Stimulated activated CD8-positive, alpha-beta memory T cell treated with anti-CD3 and anti-CD28 coated beads, Interleukin-15, amount 100 ng/mL, for 1 hour (primary cell): ENCODE measurements at places on chromosomes 4 and X.

- no peak for DNase-seq
Measured at GRCh38 chr4:144666539-144667175, 20.7 kb downstream of the HHIP start.

GRCh38 chr4:147842573-147842972 lies 110.7 kb downstream of the ARHGAP10 start:
- DNase-seq = no peak

DNA sequence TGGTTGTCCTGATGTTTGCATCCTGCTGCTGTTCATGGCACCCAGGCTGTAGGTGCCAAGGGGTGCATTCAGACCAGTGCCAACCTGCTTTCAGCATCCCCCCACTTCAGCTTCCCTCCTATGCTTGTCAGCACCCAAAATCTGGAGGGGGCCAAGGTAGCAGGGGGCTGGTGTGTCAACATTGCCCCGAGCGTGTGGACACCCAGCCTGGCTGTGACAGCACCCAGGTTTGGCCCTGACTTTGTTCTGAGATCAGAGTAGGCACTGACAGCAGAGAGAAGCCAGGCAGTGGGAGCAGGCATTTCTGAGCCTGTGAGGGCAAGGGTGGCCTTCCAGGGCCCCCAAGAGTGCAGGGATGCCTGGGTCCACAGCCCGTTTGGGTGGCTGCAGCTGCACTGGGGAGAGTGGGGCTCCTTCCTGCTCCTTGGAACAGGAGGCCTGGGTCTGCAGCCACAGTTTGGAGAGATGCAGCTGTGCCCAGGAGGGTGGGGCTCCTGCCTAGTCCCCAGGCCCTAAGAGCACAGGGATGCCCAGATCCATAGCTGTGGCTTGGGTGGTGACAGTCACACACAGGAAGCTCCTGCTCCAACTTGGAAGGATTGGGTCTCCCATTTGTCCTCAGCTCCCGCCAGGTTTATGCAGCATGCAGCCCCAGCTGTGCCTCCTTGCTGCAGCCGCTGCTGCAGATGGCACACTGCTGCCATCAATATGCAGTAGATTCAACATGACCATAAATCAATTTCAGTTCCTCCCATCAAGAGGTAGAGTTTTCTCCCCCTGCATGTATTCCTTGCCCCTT lies 12.3 kb upstream of the PPM1K start:
- DNase-seq = no peak

GRCh38 chrX:129825746-129826505 lies 17.8 kb downstream of the ZDHHC9 start:
- no peak for DNase-seq

- no peak for DNase-seq
Measured at GRCh38 chr4:180179146-180179545, 2064.1 kb upstream of the TENM3 start.

DNA sequence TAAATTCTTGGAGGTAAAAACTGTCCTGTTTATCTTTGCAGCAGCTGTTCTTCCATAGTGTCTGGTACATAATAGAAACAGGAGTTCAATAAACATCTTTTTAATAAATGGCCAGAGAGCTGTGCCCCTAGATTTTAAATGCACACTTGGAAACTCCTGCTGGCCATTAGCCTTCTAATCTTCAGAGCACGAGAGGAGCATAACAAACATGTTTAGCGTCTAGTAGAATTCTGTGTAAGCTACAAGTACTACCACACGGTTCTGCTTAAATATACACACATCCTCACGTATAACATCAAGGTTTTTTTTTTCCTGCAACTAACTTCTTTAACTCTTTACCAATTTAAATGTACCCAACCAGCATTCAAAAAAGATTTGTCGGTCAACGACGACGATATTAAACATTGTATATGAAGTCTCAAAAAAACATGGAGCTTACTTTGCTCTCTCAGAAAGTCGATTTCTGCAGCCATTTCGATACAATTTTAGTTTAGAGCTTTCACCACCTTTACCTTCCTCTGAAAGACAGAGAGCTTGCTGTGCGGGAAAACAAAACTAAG lies 628 bp downstream of the SCLT1 start:
- no peak for DNase-seq

DNA sequence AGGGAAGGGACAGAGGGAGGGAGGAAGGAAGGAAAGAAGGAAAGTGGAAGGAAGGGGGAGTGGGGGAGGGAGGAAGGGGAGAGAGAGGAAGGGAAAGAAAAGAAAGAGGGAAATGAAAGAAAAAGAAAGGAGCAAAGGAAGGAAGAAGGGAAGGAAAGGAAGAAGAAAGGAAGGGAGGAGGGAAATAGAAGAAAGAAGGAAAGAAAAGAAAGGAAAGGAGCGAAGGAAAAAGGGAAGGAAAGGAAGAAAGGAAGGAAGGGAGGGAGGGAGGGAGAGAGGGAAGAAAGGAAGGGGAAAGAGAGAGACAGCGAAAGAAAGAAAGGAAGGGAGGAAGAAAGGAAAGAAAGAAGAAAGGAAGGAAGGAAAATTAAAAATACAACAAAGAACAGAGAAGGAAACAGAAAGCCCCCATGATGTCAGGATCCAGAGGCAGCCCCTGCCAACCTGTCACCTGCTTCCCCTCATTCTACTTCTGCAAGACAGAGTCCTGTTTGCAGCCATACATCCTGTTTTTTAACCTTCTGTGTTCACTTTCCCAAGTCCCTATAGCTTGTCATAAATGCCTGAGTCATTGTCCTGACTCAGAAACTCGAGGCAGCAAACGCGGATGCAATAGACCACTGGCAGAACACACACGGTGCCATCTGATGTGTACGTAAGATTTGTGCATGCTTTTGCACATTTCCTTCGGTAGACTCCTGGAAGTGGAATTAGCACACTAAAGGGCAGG lies 77.0 kb upstream of the C4orf50 start:
- no peak for DNase-seq

DNA sequence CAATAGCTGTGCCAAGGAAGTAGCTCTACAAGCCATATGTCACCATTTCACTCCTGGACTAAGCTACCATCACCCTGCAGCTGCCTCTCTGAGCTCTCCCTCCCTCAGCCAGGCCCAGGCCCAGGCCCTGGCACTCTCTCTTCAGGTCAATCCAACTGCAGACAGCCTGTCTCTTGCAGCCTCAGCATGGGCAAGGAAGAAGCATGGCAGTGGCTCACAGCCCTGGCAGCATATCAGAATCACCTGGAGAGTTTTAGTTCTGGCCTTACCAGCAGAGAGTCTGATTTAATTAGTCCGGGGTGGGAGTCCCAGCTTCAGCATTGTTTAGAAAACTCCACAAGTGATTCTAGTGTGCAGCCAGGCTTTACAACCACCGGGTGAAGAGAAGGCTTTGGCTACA lies 31.5 kb downstream of the NALF2 start:
- DNase-seq = no peak

DNA sequence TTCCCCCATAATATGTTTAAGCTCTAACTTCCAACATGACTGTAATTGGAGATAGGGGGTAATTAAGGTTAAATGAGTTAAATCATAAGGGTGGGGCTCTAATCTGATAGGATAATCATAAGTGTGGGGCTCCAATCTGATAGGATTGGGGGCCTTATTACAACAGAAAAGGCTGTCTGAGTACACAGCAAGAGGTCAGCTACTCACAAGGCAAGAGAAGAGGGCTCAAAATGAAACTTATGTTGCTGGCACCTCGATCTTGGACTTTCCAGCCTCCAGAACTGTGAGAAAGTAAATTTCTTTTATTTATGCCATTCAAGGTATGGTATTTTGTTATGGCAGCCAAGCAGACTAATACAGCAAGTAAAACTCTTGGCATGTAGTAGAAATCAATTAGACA lies 16.4 kb downstream of the SH2D1A start:
- no peak for DNase-seq

GRCh38 chrX:13285693-13286092 lies 34.2 kb downstream of the ATXN3L start:
- no peak for DNase-seq

DNA sequence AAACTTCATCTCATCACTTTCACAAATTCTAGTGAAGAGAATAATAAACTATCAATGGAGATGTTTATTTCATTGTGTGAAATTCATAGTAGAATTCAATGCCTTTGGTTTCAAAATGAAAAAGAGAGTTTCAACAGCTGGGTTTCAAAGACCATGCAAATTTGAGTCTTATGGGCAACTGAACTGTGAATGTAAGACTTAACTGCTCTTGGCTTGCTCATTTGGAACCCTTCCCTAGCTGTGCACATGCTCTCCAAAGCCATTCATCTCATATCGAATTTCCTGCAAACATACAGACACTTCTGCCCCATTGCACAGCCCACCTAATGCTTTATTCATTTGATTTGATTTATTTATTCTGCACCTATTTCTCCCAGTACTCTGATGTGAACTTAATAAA lies 154.5 kb downstream of the GRXCR1 start:
- no peak for DNase-seq

GRCh38 chr4:83305187-83305586 lies 20.6 kb upstream of the COQ2 start:
- DNase-seq = no peak

- DNase-seq = no peak
Measured at GRCh38 chr4:169959254-169959653, 66.9 kb downstream of the MFAP3L start.

GRCh38 chr4:100848841-100849240 lies 331.0 kb upstream of the EMCN start:
- no peak for DNase-seq

DNA sequence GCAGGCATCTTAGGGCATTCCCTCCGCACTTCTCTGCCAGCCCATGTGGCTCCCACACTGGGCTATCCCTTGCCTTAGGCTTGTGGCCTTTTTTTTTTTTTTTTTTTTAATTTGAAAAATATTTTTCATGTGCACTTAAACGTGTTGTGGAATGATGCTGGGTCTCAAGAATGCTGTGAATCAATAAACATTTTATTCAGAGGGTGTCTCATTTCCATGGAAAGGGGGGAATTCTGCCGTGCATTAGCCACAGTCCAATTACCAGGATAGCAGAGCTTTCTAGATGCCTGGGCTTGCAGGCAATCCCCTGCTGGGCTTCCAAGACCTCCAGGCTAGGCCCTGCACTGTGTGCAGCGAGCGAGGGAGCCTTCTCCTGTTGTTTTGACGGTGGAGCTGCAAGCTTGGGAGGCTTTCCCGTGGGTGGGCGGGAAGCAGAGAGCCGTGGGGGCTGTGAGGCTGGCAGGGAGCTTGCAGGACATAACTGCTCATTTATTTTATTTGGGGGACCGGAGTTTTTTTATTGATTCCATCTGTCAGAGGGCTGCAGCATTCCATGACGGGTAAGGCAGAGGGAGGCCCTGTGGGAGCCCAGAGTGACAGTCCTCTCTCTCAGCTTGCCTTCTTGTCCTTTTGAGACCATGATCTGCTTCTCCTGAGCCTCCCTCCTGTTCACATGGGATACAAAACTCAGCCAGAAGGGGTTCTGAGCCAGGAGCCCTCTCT lies 2.6 kb upstream of the CPZ start:
- DNase-seq = no peak

DNA sequence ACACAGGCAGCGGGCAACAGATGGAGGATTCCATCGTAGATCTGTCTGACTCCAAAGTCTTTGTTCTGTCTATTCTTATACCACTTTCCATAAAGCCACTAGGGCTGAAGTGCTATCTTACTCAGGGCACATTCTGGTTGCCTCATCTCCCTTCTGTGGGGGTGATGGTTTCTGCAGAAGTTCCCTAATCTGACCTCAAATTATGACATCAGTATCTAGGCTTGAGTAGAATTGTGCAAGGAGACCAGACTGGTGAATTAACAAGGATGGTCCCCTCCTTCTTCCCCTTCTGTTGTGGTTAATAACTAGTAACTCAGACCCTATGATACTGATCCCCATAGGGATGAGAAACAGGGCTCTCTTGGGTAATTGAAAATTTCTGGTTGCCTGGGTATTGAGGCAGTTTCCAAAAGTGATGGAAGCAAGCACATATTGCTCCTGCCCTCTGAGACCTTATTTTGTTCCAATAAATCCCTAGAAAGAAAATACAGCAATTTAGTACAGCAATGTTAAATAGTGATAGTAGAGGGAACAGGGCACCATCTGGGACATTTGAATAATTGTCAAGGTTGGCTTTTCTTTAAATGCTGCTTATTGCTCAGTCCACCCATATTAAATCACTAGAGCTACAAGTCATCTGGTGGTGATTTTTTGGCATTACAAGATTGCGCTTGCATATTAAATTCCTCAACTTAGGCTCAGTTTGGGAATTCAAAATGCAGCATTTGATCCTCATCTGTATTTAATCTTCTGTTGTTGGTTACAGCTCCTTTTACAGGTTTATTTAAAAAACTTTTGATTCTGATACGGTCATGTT lies 57.3 kb upstream of the AP1S2 start:
- no peak for DNase-seq

- no peak for DNase-seq
Measured at GRCh38 chrX:152896450-152896849, 1.4 kb upstream of the ZNF185 start.

DNA sequence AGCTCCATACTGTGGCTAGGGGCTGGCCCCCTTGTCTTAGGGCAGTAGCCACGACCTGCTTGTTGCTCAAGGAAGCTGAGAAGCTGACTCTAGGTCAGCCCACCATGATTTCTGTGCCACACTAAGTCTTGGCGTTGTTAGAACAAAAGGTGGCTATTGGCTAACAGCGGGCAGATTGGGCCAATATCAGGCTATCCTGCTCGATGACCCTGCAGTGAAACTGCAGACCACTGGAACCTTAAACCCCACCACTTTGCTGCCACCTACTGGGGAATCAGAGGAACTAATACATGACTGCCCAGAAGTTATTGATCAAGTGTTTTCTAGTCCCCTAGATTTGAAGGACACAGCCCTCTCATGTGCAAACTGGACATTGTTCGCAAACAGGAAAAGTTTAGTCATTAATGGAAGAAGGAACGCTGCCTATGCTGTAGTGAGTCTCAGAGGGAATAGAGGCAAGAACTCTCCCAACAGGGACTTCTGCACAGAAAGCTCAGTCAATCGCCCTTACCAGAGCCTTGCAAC lies 17.0 kb upstream of the PAPSS1 start:
- no peak for DNase-seq

- DNase-seq = peak; percentile 15
Measured at GRCh38 chrX:150575419-150575814, 7.0 kb downstream of the MTM1 start.

GRCh38 chr4:80295336-80295735 lies 28.9 kb downstream of the FGF5 start:
- DNase-seq = no peak

DNA sequence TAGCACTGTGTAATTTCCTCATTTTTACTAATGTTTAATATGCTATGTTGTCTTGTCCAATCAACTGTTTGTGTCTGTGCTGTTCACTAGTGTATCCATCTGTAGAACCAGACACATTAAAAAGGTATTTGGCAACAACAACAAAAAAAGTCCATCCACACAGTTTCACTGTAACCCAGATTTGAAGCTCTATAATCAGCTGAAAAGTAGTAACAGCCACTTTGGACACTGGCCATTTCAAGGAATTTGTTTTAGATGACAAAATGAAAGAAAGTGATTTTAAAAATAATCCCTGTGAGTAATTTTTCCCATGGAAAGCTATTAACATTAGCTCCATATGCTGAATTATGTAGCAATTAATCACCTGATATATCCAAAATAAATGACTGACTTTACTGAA lies 2.2 kb upstream of the FBXL5 start:
- no peak for DNase-seq

GRCh38 chr4:55820279-55820678 lies 689 bp downstream of the EXOC1L start:
- no peak for DNase-seq
